ENCODE measurements at places on chromosomes 6 and 20.

DNA sequence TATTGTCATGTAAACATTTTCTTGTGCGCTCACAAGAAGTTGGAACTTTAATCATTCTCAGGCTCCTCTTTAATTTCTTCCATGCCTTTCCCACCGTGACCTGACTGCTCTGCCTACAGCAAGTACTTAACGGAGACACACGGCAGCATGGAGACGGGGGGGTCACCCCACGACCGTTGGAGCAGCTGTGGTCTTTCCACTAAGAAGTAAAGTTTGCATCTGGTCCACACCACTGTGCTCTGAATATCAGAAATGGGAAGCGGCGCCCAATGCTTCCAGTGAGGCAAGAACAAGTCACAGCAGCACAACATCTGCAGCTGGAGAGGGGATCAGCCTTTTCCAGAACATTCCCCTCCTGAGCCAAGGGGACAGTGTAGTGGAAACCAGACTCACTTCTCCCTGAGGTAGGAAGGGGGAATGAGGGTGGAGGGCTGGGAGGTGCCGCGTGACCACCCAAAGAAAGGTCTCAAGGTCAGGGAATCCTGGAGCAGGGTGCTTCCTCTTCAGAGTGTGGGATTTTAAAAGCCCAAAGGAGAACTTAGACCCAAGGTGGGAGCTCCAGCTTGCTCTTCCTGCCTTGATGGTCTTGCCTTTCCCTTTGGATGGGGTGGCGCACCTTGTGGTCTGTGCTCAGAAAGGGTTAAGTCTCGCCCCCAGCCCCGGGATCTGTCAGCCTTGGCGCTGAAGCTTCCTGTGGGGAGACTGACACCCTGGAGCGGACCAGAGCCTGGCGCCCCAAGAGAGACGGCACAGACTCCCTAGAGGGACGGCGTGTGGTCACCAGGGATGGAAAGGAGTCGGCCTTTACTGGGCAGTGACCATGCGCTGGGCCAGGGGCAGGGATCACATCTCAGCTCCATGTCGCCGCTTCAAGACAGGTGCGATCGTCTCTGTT lies 25.6 kb upstream of the SMOC2 start:
- no peak for DNase-seq

DNA sequence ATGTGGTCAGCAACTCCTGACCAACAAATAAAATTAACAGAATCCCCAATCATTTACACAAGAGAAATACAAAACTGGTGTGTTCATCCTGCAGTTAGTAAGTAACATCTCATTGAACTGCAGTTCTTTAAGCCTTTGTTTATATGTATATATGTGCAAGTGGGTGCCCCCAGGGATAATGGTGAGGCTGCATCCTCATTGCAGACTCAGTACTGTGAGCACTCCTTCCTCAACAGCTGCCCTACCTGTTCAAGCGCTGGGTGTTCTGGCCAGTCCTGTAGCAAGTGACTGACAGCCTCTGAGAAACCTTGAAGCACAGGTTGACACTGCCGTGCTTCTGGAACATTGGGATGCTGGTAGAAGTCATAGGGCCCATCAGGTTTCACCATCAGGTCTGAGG lies 49.8 kb upstream of the LYRM2 start:
- no peak for DNase-seq

DNA sequence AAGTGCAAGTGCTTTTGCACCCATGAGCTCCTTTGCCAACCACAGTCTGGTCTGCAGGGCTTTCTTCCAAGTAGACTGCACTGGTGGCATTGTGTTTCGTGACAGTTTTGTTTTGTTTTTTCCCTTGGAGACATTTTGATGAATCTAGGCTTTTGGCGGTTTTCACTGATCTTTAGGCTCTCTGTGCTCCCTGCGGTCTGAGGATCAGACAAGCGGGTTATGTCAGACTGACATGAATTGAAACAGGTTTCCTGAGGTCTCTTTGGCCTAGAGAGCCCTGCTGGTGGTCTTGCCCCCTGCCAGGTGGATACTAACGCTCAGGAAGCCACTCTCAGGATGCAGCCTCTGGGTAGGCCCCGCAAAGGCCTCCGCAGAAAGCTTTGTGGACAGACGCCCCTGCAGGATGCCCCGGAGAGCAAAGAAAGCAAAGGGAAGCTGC lies 555.4 kb upstream of the AGPAT4 start:
- no peak for DNase-seq

DNA sequence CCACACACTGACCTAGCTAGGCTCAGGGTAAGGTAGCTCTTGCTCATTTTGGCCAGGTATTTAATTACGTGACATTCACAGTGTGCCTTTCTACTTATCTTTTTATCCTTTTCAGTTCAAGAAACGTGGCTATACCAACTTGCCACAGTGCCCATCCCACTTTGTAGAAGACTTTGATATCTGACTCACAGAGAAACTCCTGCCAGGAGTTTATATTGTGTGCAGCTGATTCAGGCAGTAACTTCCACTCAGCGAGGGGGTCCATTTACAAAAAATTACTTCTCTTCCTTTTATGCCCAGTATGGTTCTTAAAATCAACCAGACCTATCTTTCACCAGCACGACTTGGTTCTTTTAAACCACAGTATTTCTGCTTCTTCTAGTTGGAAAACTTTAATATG lies 75.6 kb downstream of the PRL start:
- DNase-seq = no peak

- DNase-seq = no peak
Measured at GRCh38 chr6:152063170-152063921, 255.9 kb downstream of the ESR1 start.

GRCh38 chr20:14775778-14776177 lies 438.4 kb upstream of the FLRT3 start:
- DNase-seq = peak; percentile 80

- no peak for DNase-seq
Measured at GRCh38 chr6:88616380-88616779, 347.0 kb downstream of the RNGTT start.

DNA sequence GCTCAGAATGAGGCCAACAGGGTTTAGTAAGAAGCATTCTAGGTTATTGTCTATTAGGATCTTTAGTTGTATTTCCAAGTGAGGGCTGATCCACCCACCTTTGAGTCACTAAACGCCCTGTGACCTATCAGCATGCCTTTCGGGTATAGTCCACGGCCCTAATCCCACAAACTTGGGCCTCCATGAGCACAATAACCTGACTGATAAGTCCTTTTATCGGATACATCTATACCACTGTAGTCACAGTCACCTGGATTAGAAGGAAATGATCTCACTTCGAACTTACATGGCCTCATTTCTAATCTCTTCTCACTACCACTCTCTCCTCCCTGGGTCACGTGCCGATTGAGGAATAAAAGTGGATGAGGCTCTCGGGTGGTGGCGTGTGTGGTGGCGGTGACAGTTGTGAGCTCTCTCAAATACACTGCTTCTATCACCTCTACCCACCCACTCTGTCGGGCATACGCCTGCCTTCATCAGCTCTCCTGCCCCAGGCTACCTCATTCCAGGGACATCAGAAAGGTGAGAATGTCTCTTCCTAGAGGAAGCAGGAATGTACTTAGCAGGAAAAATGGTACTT lies 65.2 kb downstream of the TRAM2 start:
- peak; percentile 87 for DNase-seq

GRCh38 chr20:48721324-48722001 lies 106.3 kb downstream of the PREX1 start:
- DNase-seq = no peak

DNA sequence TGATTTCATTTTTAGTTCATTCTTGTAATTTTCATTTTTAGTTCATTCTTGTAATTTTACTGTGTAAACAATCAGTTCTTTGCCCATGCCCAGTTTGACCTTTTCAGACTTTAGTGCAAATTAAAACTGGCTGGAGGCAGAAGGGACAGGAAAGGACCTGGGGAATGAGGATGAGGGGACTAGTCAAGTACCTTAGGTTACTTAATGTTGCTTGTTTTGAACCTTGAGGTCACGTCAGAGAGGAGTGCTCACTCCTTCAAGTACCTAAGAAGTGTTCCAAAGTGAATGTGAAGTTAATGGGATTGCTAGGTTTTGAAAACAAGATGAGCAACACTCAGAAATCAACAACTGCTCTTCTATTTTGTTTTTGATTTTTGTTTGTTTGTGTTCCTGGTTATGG lies 82.5 kb downstream of the FOXO3 start:
- no peak for DNase-seq

GRCh38 chr20:12358655-12359009 lies 440.9 kb downstream of the BTBD3 start:
- DNase-seq = no peak

GRCh38 chr6:70707893-70708292 lies 40.2 kb downstream of the SMAP1 start:
- no peak for DNase-seq

DNA sequence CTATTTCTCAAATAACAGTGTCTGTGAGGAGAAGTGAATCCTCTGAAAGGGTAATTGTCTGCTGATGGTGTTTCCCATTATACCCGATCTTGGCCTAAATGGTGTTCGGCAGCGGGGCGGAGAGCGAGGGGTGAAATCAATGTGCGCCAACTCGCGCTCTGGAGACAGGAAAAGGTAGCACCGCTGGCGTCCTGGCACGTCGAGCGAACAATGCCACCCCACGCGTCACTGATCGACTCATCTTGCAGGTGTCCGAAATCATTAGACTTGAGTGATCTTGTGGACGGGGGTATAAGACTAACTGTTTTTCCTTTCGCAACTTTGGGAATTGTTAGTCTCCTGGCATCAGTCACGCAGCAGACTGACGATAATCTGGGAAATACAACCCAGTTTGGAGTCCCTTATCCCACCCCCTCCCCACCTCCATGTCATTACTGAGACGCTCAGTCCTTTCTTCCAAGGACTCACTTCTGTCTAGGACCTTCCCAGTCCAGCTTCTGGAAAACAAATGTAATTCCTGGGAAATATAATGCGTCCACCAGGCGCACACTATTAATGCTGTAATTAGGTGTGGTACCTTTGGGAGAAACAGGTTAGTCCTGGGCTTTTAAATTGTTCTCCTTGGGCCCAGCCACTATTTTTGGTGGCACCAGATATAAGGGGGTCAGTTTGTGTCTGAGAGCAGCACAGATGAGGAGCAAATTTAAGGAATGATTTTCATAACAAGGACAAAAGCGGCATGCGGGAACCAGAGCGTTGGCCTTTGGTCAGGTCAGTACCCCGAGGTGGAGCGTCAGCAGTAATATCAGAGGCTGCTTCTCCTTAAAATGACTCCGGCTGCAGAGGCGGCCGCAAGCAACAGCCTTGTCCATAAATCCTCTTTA lies 2.3 kb downstream of the LINC00237 start:
- no peak for DNase-seq

- DNase-seq = no peak
Measured at GRCh38 chr6:141123497-141123896, 1009.2 kb upstream of the GJE1 start.

DNA sequence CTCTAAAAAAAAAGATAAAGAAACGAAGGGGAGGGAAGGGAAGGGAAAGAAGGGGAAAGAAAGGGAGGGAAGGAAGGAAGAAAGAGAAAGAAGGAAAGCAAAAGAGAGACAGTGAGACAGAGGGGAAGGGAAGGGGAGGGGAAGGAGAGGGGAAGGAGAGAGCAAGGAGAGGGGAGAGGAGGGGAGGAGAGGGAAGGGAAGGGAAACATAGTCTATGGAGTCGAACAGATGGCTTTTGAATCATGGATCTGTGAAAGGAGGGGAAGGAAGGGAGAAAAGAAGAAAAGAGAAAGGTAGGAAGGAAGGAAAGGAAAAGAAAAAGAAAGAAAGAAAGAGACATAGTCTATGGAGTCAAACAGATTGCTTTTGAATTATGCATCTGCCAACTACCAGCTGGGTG lies 16.7 kb upstream of the NCOA6 start:
- no peak for DNase-seq

DNA sequence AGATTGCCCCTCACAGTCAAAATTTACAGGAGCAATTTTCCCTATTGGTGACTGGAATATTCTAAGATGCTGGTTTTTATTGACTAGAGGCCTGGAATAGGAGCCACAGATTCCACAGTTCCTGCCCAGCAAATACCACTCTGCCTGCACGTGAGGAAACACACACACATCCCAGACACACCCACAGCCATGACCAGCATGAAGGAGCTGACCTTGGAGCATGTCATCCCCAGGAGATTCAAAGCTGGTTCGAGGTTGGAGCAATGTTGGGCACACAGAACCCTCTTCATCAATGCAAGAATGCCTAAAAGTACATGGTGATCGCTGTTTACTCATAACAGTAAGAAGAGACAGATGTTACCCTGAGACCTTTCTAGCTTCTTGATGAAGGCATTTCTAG lies 244.6 kb upstream of the FOXQ1 start:
- no peak for DNase-seq

GRCh38 chr6:150296890-150297289 lies 71.9 kb upstream of the IYD start:
- no peak for DNase-seq

GRCh38 chr6:111985202-111985731 lies 68.6 kb upstream of the CCN6 start:
- peak; percentile 94 for DNase-seq

GRCh38 chr6:21596949-21597682 lies 3.6 kb downstream of the SOX4 start:
- DNase-seq = peak; percentile 61

DNA sequence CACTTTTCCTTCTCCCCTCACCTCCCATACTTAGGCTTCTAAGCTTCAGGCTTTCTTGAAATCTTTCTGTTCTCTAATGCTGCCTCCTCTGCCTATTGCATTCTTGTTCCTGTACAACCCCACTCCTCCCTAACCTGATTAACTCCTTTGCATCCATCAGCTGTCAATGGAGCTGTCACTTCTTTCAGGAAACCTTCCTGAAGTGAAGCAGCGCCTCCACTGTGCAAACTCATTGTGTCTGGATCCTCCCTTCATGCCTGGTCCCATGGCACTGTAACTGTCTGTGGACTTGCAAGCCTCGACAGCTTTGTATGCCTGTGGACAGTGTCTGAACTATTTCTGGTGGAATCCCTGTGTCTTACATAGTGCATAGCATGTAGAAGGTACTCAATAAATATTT lies 185.0 kb downstream of the HS3ST5 start:
- DNase-seq = no peak

GRCh38 chr6:167578371-167578901 lies 248.3 kb upstream of the AFDN start:
- DNase-seq = no peak

DNA sequence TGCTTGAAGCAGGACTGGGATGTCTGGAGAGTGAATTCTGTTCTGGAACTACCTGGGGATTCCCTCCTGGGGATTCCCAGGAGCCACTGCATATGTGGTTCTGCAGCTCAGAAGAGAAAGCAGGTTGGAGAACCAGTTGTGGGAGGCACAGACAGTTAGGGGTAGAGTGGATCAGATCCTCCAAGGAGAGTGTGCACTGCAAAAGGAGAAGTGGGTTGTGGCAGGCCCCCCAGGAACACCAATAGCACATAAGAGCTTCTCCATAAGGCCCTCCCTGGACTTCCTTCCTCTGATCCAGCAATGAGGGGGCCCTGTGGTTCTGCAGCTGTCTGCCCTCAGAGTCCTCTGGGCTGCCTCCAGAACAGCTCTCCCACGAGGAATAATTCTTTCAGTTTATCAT lies 369.2 kb upstream of the CNR1 start:
- no peak for DNase-seq

GRCh38 chr6:151539506-151540268 lies 45.9 kb downstream of the CCDC170 start:
- DNase-seq = no peak

GRCh38 chr6:108644252-108644651 lies 83.5 kb downstream of the FOXO3 start:
- DNase-seq = no peak

GRCh38 chr6:108673602-108674001 lies 112.9 kb downstream of the FOXO3 start:
- DNase-seq = peak; percentile 35
